ENCODE measurements at places on chromosomes 13 and 19.
A peak's percentile ranks its signal among the peaks of the same experiment; 100 is the strongest.

DNA sequence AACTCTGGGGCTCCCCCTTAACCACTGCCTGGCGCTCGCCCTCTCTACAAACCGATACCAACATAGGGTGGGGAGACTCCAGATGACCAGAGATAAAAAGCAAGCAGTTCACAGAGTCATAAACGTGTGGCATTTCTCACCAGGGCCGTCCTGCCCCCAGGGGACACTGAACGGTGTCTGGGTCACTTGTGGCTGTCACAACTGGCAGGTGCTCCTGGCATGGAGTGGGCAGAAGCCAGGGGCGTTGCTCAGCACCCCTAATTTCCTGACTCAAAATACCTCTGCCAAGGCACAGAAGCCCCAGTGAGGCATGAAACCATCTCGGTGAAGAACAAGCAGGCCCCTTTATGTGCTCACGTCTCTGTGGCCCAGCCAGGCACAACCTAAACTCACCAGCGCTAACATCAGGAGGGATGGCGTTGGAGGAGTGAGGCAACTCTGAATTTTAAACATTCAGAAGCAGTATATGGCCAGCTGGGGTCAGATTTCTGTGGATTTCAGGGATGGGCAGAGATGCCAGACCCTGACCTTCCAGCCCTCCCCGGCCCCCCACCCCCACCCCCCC lies 1.8 kb downstream of the PIP5K1C start:
- DNase-seq: no peak

DNA sequence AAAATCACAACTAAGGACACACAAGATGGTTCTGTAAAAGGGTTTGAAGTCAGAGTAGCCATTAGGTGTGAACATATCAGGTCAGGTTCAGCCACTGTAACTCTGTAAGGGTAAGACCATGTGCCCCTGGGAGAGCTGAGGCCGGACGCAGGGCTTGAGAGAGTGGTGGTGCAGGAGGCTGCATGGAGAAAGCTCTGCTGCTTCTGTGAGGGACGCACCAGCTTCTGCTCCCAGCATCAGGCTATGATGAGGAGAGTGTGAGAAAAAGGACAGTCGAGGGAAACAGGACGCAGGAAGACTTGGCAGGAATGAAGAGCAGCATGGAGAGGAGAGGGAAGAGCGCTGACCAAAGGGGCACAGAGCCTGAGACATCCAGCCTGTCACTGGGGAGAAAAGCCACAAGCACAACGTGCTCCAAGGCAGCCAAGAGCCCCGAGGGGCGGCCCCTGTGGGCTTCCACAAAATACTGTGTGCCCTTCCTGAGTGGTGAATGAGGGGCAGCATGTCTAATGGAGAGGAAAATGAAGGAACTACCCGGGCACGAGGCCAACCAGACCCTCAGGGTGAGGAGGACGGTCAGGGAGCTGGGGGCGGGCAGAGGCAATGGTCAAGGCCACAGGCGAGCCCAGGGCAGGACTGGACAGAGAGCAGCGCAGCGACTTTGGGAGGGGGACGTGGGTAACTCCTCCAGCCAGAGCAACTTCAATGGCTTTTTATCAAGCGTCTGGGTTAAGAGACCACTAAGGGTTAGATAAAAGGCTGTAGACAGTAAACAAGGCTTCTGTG lies 107.7 kb downstream of the COL4A1 start:
- no peak for DNase-seq

DNA sequence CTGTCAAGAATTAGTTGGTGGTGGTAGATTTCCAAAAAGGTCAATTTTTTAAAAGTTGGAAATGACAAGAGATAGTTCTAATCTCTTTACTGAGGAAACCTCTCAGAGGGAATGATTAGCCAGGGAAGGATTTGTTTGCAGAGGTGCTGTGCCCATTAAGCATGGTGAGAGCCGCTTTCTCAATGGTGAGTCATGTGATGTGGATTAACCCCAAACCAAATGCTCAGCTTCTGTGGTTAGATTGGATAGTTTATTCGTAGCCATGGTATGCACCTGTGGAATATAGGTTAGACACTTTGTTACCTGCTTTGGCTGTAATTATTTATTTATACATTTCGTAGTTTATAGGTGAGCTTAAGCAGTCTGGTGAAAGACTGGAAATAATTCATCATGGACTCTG lies 7.1 kb downstream of the HNRNPM start:
- no peak for DNase-seq

DNA sequence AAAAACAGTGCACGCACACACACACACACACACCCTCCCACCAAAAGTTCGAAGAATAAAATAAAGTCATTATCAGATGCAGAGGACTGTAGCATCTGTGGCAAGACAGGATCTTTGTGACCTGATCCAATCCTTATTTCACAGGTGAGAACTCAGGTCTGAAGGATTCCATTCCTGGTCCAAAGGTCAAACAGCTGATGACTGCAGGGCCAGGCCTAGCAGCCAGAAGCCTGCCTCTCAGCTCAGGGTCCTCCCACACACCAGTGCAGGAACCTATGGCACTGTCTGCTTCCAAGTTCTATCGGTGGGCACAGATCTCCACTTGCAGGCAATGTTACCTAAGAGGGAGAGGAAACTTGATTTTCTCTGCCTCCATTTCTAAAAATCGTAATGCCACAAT lies 57.5 kb downstream of the SERP2 start:
- no peak for DNase-seq

GRCh38 chr13:27979001-27979643 lies 9.4 kb downstream of the URAD start:
- DNase-seq: no peak

DNA sequence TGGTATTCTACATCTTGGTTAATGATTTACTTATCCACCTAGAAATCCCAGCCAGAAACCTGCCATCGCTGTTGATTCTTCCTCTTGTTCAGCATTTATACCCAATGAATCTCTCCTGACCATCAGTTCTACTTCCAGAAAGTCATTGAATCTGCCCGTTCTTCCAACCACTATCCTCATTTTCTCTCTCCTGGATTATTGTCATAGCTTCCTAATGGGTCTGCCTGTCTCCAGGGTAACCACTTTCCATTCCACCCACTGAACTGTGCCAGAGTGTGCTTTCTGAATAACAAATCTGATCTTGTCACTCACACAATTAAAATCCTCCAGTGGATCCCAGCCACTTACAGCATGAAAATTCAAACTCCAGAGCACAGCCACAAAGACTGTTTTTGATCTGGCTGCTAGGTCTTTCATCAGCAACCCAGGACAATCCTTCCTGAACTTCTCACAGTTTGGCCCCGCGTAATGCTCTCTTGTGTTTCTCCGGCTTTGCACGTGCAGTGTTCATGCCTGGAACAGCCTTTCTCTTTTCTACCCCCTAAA lies 330.6 kb downstream of the SPRY2 start:
- no peak for DNase-seq

- no peak for DNase-seq
These were observed 14.7 kb upstream of the PDCD5 start for GRCh38 chr19:32566246-32566830.

GRCh38 chr19:46697204-46697960 lies 19.5 kb downstream of the PRKD2 start:
- no peak for DNase-seq

GRCh38 chr19:56099638-56100539 lies 21.2 kb downstream of the ZNF787 start:
- DNase-seq: no peak

- DNase-seq: no peak
These were observed 5.8 kb downstream of the URI1 start for GRCh38 chr19:29947871-29948270.

- DNase-seq: no peak
These were observed 9.3 kb downstream of the EBPL start for GRCh38 chr13:49681842-49682435.

GRCh38 chr13:94160875-94161274 lies 318.6 kb downstream of the DCT start:
- no peak for DNase-seq

GRCh38 chr13:110388108-110388943 lies 81.2 kb downstream of the COL4A2 start:
- DNase-seq: no peak

- no peak for DNase-seq
These were observed 120.2 kb downstream of the RXFP2 start for GRCh38 chr13:31859571-31859970.

DNA sequence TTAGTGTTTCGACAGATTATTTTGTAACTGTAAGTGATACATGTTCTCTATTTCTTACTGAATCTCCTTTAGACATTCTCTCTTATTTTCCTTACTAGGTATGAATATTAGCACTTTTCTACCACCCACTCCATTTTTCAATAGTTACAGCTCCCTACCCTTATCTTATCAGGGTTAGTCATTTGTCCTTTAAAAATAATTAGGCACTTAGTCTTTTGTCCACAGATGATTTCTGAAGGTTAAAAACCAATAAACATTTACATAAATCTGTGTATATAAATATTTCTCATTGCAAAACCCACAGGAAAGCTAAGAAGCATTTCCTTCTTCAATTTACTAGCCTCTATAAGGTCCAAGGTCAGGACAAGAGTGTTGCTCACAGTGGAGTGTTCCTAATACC lies 624.1 kb upstream of the MIR17HG start:
- no peak for DNase-seq

GRCh38 chr13:102724923-102725322 lies 30.1 kb upstream of the METTL21C start:
- no peak for DNase-seq

DNA sequence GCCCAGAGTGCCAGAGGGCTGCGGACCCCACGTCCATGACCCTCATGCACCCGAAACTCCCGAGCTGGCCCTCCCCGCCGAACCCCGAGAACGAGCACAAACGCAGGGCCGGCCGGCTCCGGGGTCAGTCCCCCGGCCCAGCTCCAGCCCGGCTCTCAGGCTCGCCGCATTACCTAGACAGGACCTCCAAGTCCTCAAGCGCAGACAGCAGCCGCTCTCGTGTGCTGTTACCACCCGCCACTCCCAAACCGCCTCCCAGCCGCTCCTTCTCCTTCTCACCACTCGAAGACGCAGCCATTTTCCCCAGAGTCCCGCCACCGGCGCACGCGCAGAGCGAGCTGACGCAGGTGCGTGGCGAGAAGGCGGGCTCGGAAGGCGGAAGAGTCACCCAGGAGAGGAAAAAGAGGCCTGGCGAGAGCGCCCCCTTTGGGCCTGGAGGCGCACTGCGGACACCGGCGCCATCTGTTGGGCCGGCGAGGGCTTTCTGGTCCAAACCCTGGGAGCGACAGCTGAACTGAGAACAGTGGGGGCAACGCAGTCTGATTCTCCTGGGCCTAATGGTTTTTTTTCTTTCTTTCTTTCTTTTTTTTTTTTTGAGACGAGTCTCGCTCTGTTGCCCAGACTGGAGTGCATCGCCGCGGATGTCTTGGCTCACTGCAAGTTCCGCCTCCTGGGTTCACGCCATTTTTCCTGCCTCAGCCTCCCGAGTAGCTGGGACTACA lies at the start of gene MED4:
TSS of gene MED4 (minus strand) at position 324 of the 722 bp plus-strand sequence. CDS start at position 298, 26 bp downstream.
- DNase-seq: peak; percentile 95

DNA sequence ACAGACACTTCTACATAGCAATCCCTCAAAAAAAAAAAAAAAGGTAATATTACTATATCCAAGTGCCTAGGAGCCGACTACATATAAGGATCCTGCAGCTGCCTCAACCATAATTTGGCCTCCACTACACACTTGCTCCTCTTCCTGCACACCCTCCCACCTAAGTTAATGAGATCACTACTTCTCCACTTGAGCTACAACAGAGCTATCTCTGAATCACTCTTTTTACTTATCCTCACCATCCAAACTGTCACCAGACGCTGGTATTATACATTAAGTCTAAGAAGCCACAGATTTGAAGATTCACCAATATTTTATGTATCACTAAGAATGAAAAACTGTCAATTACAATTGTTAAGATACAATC lies 8.3 kb downstream of the OBI1 start:
- DNase-seq: no peak

DNA sequence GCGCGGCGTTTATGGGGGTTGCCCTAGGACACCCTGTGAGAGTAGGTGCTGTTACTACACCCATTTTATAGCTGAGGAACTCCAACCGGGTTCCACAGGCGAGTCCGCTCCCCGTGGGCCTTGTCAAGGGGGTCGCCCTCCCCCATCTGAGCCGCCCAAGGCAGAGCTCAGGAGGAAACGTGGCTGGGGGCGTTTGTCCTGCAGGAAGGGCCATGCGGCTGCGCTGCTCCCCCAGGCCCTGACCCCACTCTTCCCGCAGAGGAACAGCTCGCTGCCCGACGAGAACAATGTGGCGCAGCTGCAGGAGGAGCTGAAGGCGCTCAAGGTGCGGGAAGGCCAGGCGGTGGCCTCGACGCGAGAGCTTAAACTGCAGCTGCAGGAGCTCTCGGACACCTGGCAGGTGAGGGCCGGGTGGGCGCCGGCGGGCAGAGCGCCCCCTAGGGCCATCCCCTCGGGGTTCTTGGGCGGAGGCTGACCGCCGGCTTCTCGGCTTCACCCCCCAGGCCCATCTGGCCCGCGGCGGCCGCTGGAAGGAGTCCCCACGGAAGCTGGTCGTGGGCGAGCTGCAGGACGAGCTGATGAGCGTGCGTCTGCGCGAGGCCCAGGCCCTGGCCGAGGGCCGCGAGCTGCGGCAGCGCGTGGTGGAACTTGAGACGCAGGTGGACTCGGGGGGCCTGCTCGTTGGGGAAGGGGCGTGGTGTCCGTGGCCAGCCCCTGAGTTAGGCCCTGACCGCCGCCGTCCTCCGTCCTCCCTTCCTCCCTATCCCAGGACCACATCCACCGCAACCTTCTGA lies 12.4 kb downstream of the PRR36 start:
- DNase-seq: no peak

DNA sequence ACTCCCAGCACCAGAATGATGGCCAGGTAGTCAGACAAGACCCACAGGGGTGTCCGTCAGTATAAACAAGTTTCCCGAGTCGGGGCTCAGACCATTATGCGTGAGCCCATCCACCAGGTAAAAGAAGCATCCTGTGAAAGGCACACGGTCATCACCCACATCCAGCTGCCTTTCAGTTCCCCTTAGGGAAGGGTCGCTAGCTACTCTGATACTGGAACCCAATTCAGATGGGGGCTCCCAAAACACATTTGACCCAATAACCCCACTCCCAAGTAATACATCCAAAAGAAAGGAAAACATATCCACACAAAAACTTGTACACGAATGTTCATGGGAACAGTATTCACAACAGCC lies 66.8 kb downstream of the STK24 start:
- DNase-seq: no peak

- no peak for DNase-seq
These were observed 39.2 kb downstream of the KCNC3 start for GRCh38 chr19:50290011-50290410.

DNA sequence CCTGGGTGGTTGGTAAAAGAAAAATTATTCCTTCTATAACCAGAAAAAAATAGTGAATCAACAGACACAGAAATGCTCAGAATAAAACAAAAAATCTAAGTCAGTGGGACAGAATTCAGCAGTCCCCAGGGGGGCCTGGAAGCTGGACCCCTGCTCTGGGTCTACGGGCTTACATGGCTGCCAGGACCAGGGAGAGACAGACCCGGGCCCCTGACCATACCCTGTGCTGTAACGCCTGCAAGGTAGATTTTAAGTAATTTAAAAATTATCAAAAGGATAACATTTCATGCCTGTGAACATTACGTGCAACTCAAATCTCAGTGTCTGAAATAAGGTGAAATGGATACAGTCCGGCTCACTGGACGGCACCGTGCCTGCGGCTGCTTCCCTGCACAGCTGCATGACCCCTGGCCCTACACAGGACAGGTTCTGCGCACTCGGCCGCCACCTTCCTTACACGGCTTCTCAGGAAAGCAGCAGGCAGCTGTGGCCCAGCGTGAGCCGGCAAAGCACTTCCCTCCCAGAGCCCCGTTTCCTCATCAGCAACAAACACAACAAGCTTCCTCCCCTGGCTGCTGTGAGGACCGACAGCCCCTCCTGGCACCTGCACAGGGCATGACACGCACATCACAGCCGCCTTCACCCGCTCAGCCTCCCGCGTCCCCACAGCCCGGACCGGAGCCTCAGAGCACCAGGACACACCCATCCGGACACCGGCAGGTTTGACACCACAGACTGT lies 22.2 kb downstream of the RASA3 start:
- peak; percentile 70 for DNase-seq
